ENCODE measurements at places on chromosomes 5 and 9.

GRCh38 chr9:68720656-68721313 lies 15.7 kb downstream of the PIP5K1B start:
- DNase-seq, result no peak

DNA sequence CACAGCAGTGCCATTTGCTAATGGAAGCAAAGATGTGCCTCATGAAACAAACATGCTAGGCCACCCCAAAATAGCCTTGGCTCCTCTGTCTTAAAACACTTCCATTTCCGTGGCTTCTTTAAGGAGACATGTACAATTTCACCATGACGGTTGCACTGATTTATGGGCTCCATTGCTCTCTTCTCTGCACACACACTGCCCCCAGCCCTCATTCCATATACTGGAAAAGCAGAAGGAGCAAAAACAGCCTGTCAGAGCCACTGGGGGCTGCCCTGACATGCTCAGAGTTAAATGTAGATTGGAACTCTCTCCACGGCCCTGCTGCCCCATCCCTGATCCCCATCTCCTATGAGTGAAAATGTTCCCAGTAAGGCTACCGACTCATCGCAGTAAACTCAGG lies 114.8 kb downstream of the ROR2 start:
- DNase-seq, result no peak

GRCh38 chr5:84125216-84125615 lies 259.5 kb downstream of the EDIL3 start:
- no peak for DNase-seq

GRCh38 chr9:103203172-103203571 lies 208.0 kb downstream of the CYLC2 start:
- no peak for DNase-seq
